Dermis microvascular lymphatic vessel endothelial cell (primary cell): ENCODE measurements at places on chromosomes 1 and 21. TPM values are rescaled to one million over a fixed set of nuclear protein-coding genes. Genes with fewer than 3 reads are reported as not detected.

Gene LCK
- under 0.01 TPM in 2 replicates for total RNA-seq

Gene U2AF1
- 22.0 and 23.1 TPM in 2 replicates for total RNA-seq

Gene TOR1AIP2
- total RNA-seq: 59.4 and 75.0 TPM in 2 replicates

Gene SPATA6
- total RNA-seq: 0.90 and 2.4 TPM in 2 replicates

Gene FAM163A
- 0.13 and 0.51 TPM in 2 replicates for total RNA-seq

Gene FAM110D
- 4.1 and 7.1 TPM in 2 replicates for total RNA-seq

Gene GNG4
- 0.13 and 0.25 TPM in 2 replicates for total RNA-seq

Gene KRTAP12-2
- total RNA-seq: not detected in 2 replicates

Gene DIRAS3
- total RNA-seq: 0.13 and 1.3 TPM in 2 replicates

Gene TMEM53
- 4.0 and 4.7 TPM in 2 replicates for total RNA-seq

Gene KRTAP21-2
- not detected in 2 replicates for total RNA-seq

Gene MPC2
- total RNA-seq: 16.9 and 22.7 TPM in 2 replicates

Gene OR10J1
- total RNA-seq: not detected in 2 replicates

Gene FAM72A
- total RNA-seq: 3.9 and 4.2 TPM in 2 replicates

Gene OLFML3
- 7.2 and 14.8 TPM in 2 replicates for total RNA-seq

Gene OR2L2
- total RNA-seq: not detected in 2 replicates

Gene NR0B2
- total RNA-seq: not detected in 2 replicates

Gene TBX15
- total RNA-seq: 0.13 and 0.51 TPM in 2 replicates

Gene SELENBP1
- total RNA-seq: 0.13 and 0.25 TPM in 2 replicates

Gene WDR64
- not detected in 2 replicates for total RNA-seq

Gene SHE
- total RNA-seq: 69.1 and 86.5 TPM in 2 replicates

Gene ZNF648
- total RNA-seq: not detected in 2 replicates

Gene SPATA45
- not detected in 2 replicates for total RNA-seq

Gene MAP3K21
- total RNA-seq: 0.90 and 1.3 TPM in 2 replicates

Gene NMNAT2
- 0.13 and 0.51 TPM in 2 replicates for total RNA-seq

Gene DYNLT5
- total RNA-seq: 0.51 and 0.77 TPM in 2 replicates

Gene TCEA3
- total RNA-seq: 0.13 and 0.51 TPM in 2 replicates

Gene FBXO44
- 6.4 and 9.6 TPM in 2 replicates for total RNA-seq

Gene IFNGR2
- 47.1 and 62.1 TPM in 2 replicates for total RNA-seq

Gene CEP104
- total RNA-seq: 12.2 and 20.6 TPM in 2 replicates

Gene OR2L13
- not detected in 2 replicates for total RNA-seq

Gene NUCKS1
- 85.8 and 128 TPM in 2 replicates for total RNA-seq

Gene SH3GLB1
- total RNA-seq: 32.9 and 39.4 TPM in 2 replicates

Gene UCHL5
- 13.8 and 14.5 TPM in 2 replicates for total RNA-seq

Gene CD164L2
- not detected in 2 replicates for total RNA-seq

Gene SLC45A3
- 14.8 and 53.0 TPM in 2 replicates for total RNA-seq

Gene ZFP69
- 1.4 and 1.5 TPM in 2 replicates for total RNA-seq

Gene ITGB2
- 0.13 and 0.25 TPM in 2 replicates for total RNA-seq

Gene ADAM30
- not detected in 2 replicates for total RNA-seq

Gene AMY2A
- total RNA-seq: under 0.01 TPM in 1 of 2 replicates, not detected in the other

Gene CELA3B
- 0.13 TPM in 1 of 2 replicates, not detected in the other for total RNA-seq

Gene LCE1C
- not detected in 2 replicates for total RNA-seq

Gene TDRD5
- total RNA-seq: 0.13 and 0.51 TPM in 2 replicates

Gene KRTAP19-3
- total RNA-seq: not detected in 2 replicates

Gene TIE1
- total RNA-seq: 667 and 1,206 TPM in 2 replicates

Gene CHIT1
- not detected in 2 replicates for total RNA-seq
